ENCODE measurements at places on chromosomes 2 and 18. TPM values are rescaled to one million over a fixed set of nuclear protein-coding genes. Genes with fewer than 3 reads are reported as not detected.

Gene SULT1C2
- total RNA-seq: 1.8 TPM

- no peaks in the 10 kb centered on the region for H3K36me3 ChIP-seq
- peak; percentile 53 for DNase-seq
- no peaks in the 10 kb centered on the region for H3K27me3 ChIP-seq
- H3K4me1 ChIP-seq: no peaks in the 10 kb centered on the region
Measured at GRCh38 chr2:112048887-112049286, 6.2 kb upstream of the TMEM87B start.

DNA sequence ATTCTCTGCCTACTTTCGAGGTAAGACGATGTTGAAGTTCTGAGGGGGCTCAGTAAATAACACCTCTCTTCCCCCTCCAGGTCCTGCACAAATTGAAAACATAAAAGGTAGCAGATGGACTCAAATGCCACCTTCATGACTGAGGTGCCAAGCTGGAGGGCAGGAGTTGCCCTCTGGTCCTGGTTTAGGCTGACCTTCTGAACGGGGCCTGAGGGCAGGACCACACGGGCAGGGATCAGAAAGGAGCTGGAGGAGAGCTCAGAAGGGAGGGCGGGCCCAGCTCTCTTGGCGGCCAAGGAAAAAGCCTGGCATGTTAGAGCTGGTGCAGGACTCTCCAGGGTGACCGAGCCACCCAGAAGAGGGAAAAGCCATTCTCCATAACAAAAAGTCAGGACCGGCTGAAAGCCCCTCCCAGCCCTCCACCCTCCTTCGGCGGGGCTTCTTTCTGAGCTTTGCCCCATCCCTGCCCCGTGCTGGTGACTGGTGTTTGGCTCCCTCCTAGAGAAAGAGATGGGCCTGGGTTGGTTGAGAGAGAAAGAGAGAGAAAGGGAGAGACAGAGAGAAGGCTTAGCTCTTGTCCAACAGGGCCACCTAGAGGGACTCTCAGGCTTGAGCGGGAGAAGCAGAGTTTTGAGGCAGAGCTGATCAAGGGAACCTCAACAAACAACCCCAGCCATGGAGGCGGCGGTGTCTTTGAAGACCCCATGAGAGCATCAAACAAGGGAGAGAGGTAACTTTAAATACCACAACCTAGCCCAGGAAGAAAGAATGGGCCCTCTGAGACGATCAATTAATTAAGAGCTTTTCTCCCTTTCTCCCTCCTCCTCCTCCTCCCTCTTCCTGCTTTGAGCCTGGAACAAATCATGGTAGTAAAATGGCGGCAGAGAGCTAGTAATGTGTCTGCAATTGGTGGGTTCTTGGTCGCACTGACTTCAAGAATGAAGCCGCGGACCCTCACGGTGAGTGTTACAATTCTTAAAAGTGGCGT, 50.8 kb downstream of the WIPF1 start:
- H3K27ac ChIP-seq: no peak overlapping the region
- H3K36me3 ChIP-seq: no peaks in the 10 kb centered on the region
- no peaks in the 10 kb centered on the region for H3K27me3 ChIP-seq
- no peak for DNase-seq
- H3K4me1 ChIP-seq: no peaks in the 10 kb centered on the region

DNA sequence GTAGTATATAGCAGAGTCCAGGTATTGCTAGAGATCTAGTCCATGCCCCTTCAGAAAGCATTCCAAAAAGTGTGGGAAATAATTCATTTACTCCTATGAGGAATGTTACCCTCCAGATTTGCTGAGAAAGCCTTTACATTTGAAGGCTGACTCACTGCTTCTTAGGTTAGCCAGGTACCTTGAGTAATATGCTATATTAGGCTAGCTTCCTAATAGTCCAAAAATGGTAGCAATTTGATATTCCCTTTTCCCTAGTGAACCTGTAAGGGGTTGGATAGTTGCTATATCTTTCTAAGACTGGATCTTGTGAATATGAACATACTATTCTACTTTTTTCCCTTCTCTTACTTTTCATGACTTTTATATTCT, 63.6 kb downstream of the SPOPL start:
- no peak for DNase-seq
- no peaks in the 10 kb centered on the region for H3K36me3 ChIP-seq
- H3K27me3 ChIP-seq: no peaks in the 10 kb centered on the region
- no peak overlapping the region for H3K27ac ChIP-seq

DNA sequence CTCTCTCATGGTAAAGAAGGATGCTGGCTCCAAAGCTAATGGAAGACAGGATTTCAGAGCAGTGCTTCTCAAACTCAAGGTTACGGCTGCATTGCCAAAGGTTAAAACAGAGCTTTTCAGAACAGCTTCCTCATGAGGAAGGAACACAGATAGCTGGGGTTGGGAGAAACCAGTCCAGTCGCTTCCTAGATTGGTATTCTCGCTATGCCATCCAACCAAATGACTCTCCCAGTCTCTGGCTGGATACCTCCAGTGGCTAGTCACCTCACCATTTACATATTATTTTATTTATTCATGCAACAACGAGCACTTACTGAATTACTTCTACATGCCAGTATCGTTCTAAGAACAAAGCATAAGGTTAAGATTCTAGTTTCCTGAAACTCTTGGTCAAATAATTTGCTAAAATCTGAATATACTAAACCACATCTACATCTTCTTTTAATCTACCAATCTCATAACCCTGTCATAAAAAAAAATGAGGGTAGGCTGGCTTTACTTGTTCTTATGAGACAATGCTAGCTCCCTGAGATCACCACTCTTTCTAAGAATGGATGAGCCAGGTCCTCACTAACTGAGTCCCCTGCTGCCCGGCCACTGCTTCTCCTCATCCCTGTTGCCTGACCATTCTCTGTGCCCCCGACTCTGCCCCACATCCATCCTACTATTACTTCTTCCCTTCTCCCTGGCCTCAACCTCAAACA, 20.4 kb downstream of the KDSR start:
- H3K4me3 ChIP-seq: no peak overlapping the region
- H3K4me1 ChIP-seq: no peaks in the 10 kb centered on the region
- H3K27me3 ChIP-seq: no peaks in the 10 kb centered on the region

DNA sequence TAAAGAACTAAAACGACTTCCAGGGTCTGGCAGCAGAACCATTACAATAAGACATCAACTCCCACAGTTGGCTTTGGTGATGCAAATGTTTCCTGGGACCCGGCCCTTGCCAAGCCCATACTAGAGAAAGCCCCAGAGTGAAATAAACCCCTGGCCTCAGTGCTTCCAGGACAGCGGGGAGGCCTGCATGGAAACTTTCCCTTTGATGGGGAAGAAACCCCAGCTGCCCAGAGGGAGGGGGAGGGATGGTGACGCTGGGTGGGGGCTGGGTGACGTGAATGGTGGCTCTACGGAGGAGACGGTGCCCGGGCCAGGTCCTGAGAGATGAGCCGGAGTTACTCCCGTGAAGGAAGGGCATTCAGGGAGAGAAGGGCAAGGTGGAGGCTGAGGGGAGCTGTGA, 27.5 kb downstream of the INHBB start:
- H3K36me3 ChIP-seq: no peaks in the 10 kb centered on the region
- H3K27me3 ChIP-seq: no peaks in the 10 kb centered on the region
- no peak overlapping the region for H3K4me3 ChIP-seq
- H3K4me1 ChIP-seq: no peaks in the 10 kb centered on the region
